ENCODE measurements at places on chromosomes 5 and 9.

GRCh38 chr5:172454358-172455086 is at the start of gene SH3PXD2B:
Gene SH3PXD2B, minus strand, starts transcription at chr5:172454525. Its CDS starts 173 bp downstream, at chr5:172454352.
- no peak for DNase-seq

DNA sequence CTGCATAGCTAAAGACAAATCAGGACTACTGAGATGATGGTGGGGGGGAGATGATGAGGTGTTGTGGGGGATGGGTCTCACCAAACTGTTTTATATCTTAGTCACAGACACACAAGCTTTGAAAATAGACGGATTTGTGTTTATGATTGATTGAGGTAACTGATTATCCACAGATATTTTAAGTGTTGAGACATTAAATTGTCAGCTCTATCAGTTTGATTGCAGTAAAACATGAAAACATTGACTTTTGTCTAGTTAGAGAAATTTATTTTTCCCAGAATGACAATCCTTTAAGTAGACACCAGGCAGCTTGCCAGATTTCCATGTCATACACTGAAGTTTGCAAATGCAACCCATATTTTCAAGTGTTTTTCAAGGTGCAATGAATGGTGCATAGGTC is 149.8 kb downstream of the NR2F1-AS1 start:
- no peak for DNase-seq

- DNase-seq: no peak
These were observed 398.8 kb downstream of the NFIB start for GRCh38 chr9:13915131-13915530.

- DNase-seq: no peak
These were observed 68.7 kb downstream of the KCNN2 start for GRCh38 chr5:114430532-114430931.

DNA sequence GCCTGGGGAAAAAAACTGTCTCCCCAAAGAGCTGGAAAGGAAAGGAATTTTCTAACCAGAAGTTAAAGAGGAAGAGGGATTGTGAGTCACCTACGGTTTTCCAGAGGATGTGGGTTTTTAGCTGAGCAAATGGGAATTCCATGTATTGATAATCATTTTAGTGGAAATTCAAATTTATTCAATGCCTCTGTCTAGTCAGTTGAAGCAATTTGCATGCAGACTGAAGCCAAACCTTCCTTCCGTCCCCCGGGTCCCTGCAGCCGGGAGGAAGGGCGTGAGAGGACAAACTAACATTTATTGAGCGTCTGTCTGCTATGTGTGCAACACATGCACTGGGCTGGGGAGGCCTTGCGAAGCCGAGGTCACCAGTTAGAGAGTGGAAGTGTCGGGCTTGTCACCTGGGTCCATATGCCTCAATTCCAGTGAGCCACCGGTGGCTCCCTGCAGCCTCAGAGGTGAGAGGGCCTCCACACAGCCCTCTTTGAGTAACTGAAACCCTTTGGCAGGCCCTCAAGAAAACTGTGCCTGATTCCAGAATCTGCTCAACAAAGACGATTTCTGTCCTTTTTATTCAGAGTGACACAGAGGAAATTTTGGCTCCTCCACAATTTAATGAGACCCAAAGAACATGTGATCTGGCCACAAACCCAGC is 70.3 kb downstream of the COL27A1 start:
- no peak for DNase-seq
